Activated naive CD8-positive, alpha-beta T cell treated with anti-CD3 and anti-CD28 coated beads, Interleukin-2, amount 50 U/mL, for 24 hours (primary cell): ENCODE measurements at places on chromosomes 16 and 17.

DNA sequence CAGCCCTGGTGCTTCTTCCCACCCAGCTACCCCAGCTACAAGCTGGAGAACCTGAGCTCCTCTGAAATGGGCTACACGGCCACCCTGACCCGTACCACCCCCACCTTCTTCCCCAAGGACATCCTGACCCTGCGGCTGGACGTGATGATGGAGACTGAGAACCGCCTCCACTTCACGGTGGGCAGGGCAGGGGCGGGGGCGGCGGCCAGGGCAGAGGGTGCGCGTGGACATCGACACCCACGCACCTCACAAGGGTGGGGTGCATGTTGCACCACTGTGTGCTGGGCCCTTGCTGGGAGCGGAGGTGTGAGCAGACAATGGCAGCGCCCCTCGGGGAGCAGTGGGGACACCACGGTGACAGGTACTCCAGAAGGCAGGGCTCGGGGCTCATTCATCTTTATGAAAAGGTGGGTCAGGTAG is 3.6 kb downstream of the GAA start:
- DNase-seq = no peak

- DNase-seq = no peak
Observed at GRCh38 chr17:39095309-39095686, 56.1 kb downstream of the PLXDC1 start.

- no peak for DNase-seq
Observed at GRCh38 chr17:28533091-28533807, 19.2 kb downstream of the UNC119 start.

DNA sequence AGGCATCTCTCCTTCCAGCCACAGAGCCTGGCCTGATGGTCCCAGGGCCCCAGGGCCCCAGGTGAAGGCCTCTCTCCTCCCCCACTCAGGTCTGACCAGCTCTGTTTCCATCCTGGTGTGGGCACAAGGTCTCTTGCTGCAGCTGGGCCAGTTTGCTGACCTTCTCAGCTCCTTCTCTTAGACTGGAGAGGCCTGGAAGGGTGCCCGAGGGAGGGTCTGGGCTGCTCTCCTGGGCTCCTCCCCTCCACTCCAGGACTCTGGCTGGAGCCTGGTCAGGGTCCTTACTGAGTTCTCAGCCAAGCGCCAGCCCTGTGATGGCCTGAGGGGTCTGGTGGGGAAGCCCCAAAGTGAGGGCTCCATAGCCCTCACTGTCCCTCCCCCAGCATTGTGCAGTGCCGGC is 12.4 kb downstream of the SOCS3 start:
- DNase-seq = no peak

DNA sequence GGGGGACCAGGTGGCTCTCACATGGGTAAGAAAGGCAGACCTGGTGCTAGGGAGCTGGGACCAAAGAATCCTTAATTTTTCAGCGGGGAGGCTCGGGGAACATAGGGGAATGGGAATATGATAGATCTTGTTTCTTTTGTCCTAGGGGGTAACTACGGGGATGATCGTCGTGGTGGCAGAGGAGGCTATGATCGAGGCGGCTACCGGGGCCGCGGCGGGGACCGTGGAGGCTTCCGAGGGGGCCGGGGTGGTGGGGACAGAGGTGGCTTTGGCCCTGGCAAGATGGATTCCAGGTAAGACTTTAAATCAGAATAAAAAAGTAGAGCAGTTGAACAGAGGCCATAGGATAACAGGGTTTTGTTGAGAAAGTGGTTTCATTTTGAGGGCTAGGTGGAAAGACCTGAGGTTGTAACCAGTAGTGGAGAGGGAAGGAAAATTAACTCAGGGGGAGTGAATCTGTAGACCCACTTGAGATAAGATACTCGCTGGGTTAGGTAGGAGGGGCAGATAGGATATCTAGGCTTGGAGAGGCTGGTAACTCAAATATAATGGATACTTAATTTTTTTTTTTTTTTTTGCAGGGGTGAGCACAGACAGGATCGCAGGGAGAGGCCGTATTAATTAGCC is 11.0 kb downstream of the FUS start:
- no peak for DNase-seq

DNA sequence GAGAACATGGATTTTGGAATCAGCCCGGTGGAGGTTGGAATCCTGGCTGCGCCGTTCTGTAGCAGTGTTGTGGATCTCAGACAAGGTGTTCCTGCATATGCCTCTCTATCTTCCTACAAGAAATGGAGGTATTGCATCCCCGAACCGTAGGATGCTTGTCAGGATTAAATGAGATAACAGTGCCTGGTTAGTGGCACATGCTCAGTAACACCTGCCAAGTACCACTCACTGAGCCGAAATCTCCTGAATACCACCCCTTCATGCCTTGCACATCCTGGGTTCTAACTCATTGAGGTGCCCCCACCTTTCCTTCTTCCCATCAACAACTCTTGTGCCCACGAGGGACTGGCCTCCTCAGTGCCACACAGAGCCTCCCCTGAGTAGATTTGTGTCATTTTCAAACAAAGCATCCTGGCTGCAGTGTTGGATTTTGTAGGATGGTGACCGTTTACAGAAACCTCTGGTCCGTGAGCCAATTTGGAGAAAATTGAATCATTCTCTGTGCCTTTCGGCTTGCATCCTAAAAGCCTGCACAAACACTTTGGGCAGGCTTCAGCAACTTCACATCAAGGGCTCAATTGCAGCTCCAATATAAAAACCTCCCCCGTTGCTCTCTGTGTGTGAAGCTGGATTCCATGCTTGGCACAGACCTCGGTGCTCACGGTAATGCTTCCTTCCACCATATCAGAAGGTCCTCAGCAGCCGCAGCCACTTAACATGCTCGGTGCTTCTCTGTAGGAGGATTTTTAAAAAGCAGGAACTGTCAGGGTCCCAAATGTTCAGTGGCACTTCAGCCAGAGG is 84.2 kb downstream of the WWOX start:
- no peak for DNase-seq

GRCh38 chr17:36993227-36993626 is 44.5 kb downstream of the AATF start:
- DNase-seq = no peak
